Urinary bladder (tissue), 4 donors: ENCODE measurements at places on chromosomes 4 and X.

DNA sequence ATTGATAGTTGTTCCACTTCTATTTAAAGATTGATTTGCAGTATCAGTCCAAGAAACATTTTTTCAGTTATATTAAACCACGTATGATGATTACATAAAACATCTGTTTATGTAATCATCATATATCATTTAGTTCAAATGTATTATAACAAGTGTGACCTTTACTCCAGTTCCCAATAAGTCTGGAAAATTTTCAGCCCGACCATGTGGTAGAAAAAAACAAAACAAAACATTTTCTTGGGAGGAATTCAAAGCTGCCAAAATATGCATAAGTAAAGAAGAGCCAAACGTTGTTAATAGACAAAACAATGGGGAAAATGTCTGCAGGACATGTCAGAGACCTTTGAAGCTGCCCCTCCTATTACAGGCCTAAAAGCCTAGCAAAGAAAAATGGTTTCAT lies 709.1 kb downstream of the FAT4 start:
- DNase-seq, result no peak

DNA sequence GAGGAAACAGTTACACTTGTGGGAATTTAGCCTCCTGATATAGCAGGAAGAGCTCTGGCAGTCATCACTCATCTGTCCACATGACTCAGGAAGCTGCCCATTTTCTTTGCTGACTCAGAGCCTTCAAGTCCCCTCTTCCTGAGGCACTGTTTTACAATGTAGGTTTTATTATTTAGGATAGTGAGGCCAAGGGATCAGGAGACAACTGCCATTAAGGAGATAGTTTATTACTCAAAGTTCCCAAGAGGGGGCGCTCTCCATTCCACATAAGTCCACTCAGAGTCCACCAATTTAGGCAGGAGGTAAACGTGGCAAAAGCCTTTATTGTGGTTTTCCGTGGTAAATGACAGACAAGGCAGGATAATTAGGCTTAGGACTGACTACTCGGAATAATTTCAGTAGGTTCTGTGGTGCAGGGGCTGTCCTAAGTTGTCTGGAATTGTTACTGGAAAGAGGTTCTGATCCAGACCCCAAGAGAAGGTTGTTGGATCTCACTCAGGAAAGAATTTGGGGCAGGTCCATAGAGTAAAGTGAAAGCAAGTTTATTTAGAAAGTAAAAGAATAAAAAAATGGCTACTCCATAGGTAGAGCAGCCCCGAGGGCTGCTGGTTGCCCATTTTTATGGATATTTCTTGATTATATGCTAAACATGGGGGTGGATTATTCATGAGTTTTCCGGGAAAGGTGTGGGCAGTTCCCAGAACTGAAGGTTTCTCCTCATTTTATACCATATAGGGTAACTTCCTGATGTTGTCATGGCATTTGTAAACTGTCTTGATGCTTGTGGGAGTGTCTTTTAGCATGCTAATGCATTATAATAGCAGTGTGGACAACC lies 96.0 kb upstream of the RAB40AL start:
- DNase-seq, result no peak

GRCh38 chrX:118534716-118535493 lies 39.3 kb downstream of the DOCK11 start:
- DNase-seq, result no peak

DNA sequence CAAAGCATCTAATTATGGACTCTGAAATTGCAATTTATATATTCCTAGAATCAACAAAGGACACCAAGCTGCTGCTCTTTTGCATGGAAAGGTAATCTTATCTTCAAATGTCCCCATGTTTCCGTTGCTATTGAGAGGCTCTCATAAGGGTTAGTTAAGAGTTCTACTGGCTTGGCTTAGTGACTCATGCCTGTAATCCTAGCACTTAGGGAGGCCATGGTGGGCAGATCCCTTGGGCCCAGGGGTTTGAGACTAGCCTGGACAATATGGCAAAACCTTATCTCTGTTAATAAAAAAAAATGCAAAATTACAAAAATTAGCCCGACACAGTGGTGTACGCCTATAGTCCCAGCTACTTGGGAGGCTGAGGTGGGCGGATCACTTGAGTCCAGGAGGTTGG lies 93.4 kb upstream of the RAPGEF2 start:
- DNase-seq, result no peak

GRCh38 chr4:141771889-141772830 lies 135.8 kb downstream of the IL15 start:
- no peak for DNase-seq

DNA sequence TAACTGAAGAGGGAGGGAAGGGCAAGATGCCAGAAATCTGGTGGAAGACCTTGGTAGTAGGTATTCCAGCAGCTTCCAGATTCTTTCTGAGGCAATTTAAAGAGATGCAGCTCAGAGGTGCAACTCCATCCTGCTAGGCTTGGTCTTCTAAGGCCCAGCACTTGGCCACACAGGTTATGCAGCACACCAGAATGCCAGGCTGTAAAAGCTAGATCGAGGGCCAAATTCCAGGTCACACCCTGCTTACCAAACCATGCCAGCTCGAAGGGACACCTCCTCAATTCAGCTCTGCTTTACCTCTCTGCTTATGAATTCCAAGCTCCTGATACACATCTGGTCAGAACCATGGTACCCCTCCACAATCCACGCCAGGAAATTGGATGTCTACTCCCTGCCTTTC lies 19.8 kb upstream of the ATXN3L start:
- DNase-seq, result no peak

GRCh38 chr4:11072999-11073398 lies 355.7 kb downstream of the HS3ST1 start:
- DNase-seq, result no peak
